ENCODE measurements at places on chromosomes 16 and 17.

DNA sequence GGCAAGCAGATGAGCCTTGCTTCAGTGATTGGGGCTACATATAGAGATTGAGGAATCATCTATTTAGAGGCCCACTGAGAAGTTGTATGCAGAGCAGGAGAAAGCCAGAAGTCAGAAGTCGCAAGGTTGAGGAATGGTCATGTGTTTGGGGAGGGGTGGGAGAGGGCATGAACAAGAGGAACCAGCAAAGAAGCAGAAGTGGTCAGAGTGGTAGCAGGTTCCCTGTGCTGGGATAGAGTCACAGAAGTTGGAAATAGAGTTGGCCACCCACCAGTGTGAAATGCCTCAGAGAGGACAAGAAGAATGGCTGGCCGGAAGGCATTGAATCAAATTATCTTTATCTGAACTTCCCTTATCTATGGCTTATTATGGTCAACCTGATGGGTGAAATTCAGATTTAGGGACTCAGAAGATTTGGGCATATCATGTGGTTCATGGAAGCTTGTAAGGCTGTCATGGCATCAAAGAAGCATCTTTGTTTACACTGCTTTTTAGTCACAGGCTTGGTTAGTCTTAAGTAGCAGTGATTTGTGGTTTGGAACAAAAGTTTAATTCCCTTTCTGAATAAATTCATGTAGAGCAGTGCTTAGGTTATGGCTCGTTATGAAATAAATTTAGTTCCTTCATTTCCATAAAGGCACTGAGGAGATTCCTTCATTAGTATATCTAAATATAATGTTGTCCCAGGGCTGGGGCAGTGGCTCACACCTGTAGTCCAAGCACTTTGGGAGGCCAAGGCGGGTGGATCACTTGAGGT, 19.7 kb downstream of the MAP3K3 start:
- H3K4me1 ChIP-seq: peaks cover 75% of the 10 kb centered on the region
- H3K27ac ChIP-seq: no peak overlapping the region
- H3K27me3 ChIP-seq: no peaks in the 10 kb centered on the region
- DNase-seq: no peak
- H3K4me3 ChIP-seq: no peak overlapping the region

- H3K4me3 ChIP-seq: no peak overlapping the region
- peaks cover 5% of the 10 kb centered on the region for H3K4me1 ChIP-seq
- DNase-seq: peak; percentile 54
- H3K27me3 ChIP-seq: no peaks in the 10 kb centered on the region
- H3K27ac ChIP-seq: no peak overlapping the region
Observed at GRCh38 chr16:11407047-11407982, 62.1 kb downstream of the RMI2 start.

GRCh38 chr17:50106393-50107131, 11.4 kb downstream of the PDK2 start:
- no peaks in the 10 kb centered on the region for H3K27me3 ChIP-seq
- no peak overlapping the region for H3K4me3 ChIP-seq
- no peaks in the 10 kb centered on the region for H3K36me3 ChIP-seq
- DNase-seq: no peak
- H3K27ac ChIP-seq: no peak overlapping the region
- H3K4me1 ChIP-seq: peaks cover 2% of the 10 kb centered on the region

- no peak for DNase-seq
- no peaks in the 10 kb centered on the region for H3K36me3 ChIP-seq
- H3K4me1 ChIP-seq: no peaks in the 10 kb centered on the region
- H3K27me3 ChIP-seq: no peaks in the 10 kb centered on the region
Observed at GRCh38 chr16:65098916-65099315, 22.9 kb downstream of the CDH11 start.

DNA sequence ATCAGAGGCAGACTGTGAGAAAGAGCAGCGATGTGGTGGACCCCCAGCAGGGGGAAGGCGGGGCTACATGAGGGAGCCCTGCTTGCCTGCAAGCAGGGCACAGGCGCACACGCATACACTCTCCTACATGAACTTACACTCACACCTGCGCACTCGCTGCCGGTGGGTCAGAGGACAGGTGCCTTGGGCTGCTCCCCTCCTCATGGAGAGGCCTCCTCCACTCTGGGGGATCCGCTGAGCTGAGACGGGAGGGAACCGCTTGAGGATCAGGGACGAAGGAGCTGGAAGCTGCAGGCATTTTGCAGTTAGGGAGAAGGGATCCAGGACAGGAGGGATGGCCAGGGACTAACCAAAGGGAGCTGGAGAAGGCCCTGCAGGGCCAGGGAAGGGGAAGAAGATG, 14.2 kb downstream of the OSBPL7 start:
- DNase-seq: no peak
- H3K36me3 ChIP-seq: no peaks in the 10 kb centered on the region

DNA sequence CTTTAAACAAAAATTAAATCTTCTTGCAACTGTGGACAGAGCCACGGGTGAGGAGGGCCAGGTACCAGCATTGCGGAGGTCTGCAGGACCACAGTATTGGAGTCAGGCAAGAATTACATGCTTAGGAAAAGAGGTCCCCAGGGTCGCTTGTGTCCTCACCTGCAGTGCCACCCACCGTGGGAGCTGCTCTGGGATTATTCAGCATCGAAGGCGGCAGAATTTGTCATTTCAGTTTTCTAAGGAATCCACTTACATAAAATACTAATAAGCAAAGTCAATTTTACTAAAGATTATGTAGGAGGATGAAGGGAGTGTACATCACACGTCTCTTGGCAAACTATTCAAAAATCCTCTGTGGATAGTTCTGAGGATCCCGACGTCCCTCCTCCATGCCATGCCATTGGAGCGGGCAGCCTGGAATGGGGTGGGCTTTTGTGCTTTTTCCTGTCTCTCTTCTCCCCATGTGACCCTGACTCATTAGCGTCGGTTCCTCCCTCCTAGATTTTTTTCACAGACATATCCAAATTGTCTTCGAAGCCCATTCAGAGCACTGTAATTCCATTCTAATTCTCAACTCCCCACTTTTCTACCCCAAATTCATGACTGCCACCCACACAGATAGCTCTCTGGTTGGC, 3.0 kb upstream of the PIK3R6 start:
- no peaks in the 10 kb centered on the region for H3K36me3 ChIP-seq
- no peak overlapping the region for H3K27ac ChIP-seq
- no peak overlapping the region for H3K4me3 ChIP-seq
- DNase-seq: no peak
- peaks cover 62% of the 10 kb centered on the region for H3K27me3 ChIP-seq

- peaks cover 100% of the 10 kb centered on the region for H3K36me3 ChIP-seq
- no peak overlapping the region for H3K4me3 ChIP-seq
- no peak overlapping the region for H3K27ac ChIP-seq
- no peak for DNase-seq
- H3K27me3 ChIP-seq: no peaks in the 10 kb centered on the region
- peaks cover 24% of the 10 kb centered on the region for H3K4me1 ChIP-seq
Observed at GRCh38 chr16:29982560-29983419, 9.1 kb downstream of the TAOK2 start.

GRCh38 chr17:41004397-41004796, 4.5 kb downstream of the KRTAP3-1 start:
- DNase-seq: no peak
- H3K27ac ChIP-seq: no peak overlapping the region
- no peak overlapping the region for H3K4me3 ChIP-seq
- no peaks in the 10 kb centered on the region for H3K4me1 ChIP-seq

DNA sequence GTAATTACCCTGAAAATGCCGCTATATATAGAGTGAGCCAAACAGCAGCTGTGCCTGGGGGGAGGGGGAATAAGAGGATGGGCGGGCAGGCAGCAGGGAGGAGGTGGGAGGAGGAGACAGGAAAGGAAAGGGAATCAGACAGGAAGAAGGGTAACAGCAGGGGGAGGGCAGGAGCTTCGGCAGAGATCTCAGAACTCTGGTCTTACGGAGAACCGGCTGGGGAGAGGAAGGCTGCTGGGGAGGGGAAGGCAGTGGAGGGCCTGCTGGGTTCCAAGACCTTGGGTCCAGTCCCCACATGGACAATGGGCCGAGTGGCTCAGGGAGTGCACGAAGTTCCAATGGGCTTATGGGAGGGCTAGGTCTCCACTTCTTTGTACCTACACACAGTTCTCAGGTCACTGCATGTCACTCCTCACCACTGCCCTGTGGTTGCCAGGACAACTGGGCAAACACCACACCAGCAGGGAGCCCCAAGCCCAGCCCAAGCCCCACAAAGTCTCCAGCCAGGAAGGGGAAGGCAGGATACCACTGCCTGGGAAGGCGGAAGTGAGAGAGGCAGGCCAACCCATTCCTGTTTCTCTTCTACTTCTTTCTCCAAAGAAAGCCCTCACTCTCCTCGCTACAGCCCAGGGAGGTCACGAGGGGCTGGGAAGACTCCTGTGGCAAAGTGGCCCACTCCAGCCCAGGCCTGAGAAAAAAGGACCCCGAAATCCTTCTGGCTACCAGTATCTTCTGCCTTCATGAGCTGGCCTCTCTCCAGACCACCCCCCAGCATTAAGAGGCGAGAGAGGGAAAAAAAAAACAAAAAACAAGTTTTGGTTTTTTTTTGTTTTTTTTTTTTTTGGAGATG, 25.3 kb downstream of the G6PC3 start:
- peak overlapping the region; percentile 5 for H3K4me3 ChIP-seq
- no peak for DNase-seq
- H3K36me3 ChIP-seq: peaks cover 28% of the 10 kb centered on the region
- no peaks in the 10 kb centered on the region for H3K27me3 ChIP-seq
- H3K4me1 ChIP-seq: peaks cover 33% of the 10 kb centered on the region
